Uterine smooth muscle cell (primary cell): ENCODE measurements at places on chromosomes 3 and 15. TPM values are rescaled to one million over a fixed set of nuclear protein-coding genes. Genes with fewer than 3 reads are reported as not detected.

The CLDN11 gene
- total RNA-seq, result 264 and 356 TPM in 2 replicates

The PLA2G4D gene
- total RNA-seq, result not detected in 2 replicates

The THSD4 gene
- 63.7 and 146 TPM in 2 replicates for total RNA-seq

The MKRN3 gene
- total RNA-seq, result 0.37 and 0.89 TPM in 2 replicates

The NRG4 gene
- not detected in 2 replicates for total RNA-seq

The IMPG2 gene
- 0.25 and 0.44 TPM in 2 replicates for total RNA-seq

The MUSTN1 gene
- total RNA-seq, result 0.50 TPM in 1 of 2 replicates, not detected in the other

The CHRM5 gene
- total RNA-seq, result 0.75 TPM in 1 of 2 replicates, not detected in the other

The MCF2L2 gene
- total RNA-seq, result 0.66 and 1.9 TPM in 2 replicates

The TTLL13 gene
- total RNA-seq, result 0.12 TPM in 1 of 2 replicates, not detected in the other

The ERICH6 gene
- 0.22 TPM in 1 of 2 replicates, not detected in the other for total RNA-seq

The INSYN1 gene
- total RNA-seq, result 0.11 and 0.50 TPM in 2 replicates

The HRG gene
- not detected in 2 replicates for total RNA-seq

The GOLGA6L10 gene
- 0.11 and 1.00 TPM in 2 replicates for total RNA-seq

The WNT5A gene
- total RNA-seq, result 4.4 and 8.9 TPM in 2 replicates

The RBPMS2 gene
- total RNA-seq, result under 0.01 TPM in 2 replicates
